Left ventricle myocardium inferior (tissue), 1 donor: ENCODE measurements at places on chromosomes 11 and 22.

GRCh38 chr11:66880496-66881450, 23.9 kb downstream of the LRFN4 start:
- no peak for DNase-seq

DNA sequence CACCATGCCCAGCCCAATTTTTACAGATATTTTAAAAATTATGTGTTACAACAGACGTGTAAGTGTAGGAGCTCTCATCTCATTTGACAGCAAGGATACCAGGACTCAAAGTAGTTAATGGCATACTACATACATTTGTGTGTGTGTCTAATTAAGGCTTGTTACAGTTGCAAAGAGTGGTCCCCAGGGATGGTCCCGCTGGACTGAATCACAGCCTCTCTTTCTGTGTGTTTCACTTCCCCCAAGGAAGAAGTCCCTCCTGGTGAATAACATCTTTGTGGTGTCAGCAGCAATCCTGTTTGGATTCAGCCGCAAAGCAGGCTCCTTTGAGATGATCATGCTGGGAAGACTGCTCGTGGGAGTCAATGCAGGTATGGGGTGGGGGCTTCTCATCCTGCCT, 17.2 kb downstream of the SLC2A11 start:
- DNase-seq: no peak

GRCh38 chr22:44815099-44816070, 63.0 kb downstream of the ARHGAP8 start:
- peak; percentile 9 for DNase-seq

GRCh38 chr11:86182976-86183584, 61.5 kb upstream of the EED start:
- DNase-seq: no peak

GRCh38 chr11:69601011-69601975, 39.7 kb upstream of the CCND1 start:
- DNase-seq: no peak

DNA sequence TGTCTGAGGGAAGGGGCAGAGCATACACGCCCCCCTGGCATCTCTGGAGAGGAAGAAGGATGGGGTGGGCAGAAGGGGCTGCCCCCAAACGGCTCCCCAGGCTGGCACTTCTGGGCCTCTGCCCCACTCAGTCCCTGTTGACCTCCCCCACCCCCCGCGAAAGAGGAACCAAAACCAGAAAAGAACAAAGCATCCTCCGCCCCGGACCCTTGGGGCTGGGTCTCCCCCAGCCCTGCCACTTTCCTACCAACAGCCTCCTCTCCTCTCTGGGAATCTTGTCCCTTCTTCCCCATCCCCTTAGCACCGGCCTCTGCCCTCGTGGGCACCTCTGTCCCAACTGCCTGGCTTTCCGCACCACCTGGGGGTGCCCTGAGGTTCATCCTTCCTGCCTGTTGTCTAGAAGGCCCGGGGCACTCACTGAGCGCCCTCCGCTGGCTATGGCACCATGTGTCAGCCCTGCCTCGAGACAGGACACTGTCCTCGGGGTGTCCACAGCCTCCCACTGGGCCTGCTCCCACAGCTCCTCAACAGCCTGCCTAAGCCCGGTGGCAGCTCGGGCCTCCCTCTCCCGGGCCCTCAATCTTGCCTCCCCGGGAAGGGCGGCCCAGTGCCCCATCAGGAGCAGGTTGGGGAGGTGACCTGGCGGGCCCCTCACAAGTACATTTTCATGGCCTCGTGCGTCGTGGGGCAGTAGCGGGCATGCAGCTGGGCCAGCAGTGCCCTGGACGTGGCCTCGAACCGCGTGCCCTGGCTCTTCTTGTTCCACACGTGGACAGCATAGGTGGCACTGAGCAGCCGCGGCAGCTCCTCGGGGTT, 28.2 kb downstream of the A4GALT start:
- DNase-seq: no peak

GRCh38 chr11:92979176-92979575, 9.7 kb downstream of the MTNR1B start:
- no peak for DNase-seq

GRCh38 chr11:3623767-3624458, 17.9 kb downstream of the ART5 start:
- DNase-seq: no peak

DNA sequence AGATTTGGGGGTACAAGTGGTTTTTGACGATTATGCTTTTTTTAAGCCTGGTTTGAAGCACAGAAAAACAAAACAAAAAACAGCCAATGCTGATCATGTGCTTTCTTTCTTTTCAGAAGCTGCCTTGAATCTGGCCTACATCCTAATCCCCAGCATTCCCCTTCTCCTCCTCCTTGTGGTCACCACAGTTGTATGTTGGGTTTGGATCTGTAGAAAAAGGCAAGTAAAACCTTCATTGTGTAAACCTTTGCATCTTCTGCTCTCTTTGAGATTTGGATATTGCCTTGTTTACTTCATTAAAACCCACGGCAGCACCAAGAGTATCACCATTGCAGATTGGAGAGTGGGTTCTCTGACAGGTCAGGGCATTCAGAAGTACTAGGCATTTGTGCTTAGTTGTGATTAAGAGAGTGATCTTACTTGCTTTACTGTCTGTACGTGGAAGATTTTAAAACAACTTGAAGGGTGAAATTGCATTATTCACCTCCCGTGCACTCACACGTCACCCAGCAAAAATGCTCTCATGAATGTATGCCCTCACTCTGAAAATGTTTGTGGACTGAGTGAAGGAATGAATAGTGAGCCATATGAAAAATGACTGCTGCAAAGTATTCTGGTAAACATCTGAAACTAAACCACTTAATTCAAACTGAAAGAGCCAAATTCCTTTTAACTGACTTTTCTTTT, 17.0 kb downstream of the LAYN start:
- no peak for DNase-seq

DNA sequence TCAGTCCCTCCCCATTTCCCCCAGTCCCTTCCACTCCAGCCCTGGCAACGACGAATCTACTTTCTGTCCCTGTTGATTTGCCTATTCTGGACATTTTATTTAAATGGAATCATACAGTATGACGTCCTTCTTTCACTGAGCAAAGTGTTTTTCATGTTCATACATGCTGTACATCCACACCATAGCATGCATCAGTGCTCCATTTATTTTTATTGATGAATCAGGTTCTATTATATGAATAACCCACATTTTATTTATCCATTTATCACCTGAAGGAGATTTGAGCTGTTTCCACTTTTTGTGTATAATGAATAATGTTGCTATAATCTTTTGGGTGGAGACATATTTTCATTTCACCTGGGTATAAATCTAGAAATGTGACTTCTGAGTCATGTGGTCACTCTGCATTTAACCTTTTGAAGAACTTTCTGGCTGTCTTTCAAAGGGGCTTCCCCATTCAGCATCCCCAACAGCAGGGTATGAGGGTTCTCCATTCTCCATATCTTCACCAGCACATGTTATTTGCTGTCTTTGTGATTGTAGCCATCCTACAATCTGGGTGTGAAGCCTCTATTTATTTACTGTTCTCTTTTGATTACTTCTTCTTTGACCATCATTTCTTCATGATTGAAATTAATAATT, 531.7 kb downstream of the ETS1 start:
- DNase-seq: no peak

- DNase-seq: no peak
These were observed 485.9 kb downstream of the KCNA4 start for GRCh38 chr11:29530961-29531360.

GRCh38 chr11:58771458-58771855, 39.7 kb upstream of the GLYAT start:
- no peak for DNase-seq

- DNase-seq: no peak
These were observed 15.2 kb downstream of the SCARF2 start for GRCh38 chr22:20422271-20423007.

- DNase-seq: no peak
These were observed 1246.4 kb downstream of the BRD1 start for GRCh38 chr22:48581205-48581766.

DNA sequence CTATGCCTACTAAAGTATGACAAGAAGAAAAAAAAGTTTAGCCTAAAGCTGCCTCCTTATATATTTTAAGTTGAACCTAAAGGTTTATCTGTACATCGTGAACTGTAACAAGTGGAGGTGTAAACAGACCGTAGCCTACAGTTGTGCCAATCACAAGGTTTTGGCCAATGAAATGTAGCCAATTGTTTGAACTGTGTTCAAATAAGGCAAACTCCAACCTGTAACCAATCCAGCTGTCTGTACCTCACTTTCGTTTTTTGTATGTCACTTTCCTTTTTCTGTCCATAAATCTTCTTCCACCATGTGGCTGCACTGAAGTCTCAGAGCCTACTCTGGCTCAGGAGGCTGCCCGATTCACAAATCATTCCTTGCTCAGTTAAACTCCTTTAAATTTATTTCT, 6.8 kb upstream of the EI24 start:
- no peak for DNase-seq

GRCh38 chr11:119468511-119468910, 45.5 kb upstream of the THY1 start:
- no peak for DNase-seq

DNA sequence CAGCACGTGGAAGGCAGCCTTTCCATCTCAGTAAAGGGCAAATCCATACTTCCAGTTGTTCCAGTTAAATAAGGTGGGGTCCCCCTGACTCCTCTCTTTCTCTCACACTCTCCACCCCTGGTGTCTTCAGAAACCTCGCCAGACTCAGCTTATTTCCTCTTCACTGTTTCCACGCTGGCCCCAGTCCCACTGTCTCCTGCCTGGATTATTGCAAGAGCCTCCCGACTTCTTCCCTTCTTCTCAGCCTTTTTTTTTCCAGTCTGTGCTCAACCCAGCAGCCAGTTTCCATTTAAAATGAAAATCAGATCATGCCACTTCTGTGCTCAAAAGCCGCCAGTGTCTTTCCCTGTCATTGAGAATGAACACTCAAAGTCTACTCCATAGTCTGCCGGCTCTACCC, 131.4 kb downstream of the PKNOX2 start:
- peak; percentile 55 for DNase-seq

DNA sequence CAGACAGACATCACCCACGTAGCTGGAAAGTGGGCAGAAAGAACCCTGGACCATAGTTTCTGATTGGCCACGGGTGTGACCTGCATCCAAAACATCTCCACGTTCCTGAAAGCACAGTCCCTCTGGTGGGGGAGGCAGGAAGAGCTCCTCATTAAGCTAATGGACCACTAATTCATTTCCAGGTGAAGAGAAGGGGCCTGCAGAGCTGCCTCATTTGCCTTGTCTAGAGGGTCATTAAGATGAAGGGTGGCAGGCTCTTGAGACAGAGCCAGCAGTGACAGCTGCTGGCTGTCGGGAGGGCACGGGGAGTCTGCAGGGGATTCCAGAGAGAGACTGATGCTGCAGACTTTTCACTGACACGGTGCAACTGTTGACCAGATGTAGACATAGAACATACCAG, 149.6 kb upstream of the OPCML start:
- DNase-seq: no peak

DNA sequence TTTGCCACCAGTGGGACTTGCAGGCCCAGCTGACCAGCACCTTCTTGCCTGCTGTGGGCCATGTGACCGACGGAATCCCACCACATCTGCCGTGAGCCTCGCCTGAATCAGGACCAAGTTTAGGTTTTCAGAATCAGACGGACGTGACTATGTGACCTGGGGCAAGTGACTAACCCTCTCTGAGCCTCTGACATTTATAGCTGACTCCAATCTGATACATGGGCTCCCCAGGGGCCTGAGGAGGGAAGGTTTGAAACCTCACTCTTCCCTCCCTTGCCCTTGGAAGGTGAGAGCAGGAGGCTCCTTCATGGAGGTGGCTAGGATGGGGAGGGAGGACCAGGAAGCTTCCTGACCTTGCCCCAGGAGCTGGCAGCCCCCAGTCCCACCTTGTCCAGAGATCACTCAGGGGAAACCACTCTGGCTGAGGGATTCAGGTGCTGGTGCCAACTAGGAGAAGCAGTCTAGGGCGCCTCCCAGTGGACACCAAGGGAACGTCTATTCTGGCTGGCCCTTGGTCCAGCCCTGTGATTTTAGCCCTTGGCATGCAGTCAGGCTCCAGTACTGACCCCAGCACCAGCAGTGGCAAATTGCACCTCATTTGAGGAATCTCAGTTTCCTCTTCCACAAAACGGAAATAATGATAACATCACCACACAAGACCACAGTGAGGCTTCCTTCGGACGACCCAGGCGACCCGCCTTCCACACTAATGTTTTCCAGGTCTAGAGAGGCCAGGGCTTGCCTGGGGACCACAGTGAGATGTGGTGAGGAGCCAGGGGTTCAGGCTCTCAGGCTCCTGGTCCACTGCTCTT, 47.2 kb upstream of the SYT7 start:
- DNase-seq: peak; percentile 60

DNA sequence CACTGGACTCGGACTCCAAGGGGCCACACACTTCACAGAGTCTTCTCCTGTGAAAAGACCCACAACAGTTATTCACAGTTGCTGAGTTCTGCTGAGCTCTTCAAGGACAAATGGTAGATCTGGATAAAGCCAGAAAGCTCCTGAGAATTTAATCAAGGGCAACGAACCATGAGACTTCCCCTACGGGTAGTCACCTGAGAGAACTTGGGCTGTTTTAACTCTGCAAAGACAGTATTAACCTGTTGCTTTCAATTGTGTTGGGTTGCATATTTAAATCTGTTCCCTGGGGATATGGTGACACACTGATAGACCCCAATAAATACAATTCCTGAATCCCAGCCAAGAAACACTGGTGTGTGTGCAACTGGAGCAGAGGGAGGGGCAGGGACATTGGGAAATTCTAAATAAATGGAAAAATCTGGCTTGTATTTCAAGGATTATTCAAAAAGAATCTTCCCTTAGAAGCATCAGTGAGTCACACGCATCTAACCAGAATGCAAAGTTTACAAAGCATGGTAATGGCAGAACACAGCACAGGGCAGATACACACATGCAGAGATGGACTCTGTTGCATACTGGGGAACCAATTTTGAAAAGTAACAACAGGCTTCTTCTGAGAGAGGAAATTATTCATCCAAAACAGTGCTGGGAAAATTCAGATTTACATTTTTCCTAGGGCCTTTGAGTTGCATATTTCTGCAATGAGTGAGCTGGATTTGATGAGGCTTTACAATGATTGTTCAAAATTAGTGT, 4.0 kb downstream of the KCNJ1 start:
- DNase-seq: no peak

GRCh38 chr11:125638315-125638714, 13.4 kb downstream of the CHEK1 start:
- no peak for DNase-seq

DNA sequence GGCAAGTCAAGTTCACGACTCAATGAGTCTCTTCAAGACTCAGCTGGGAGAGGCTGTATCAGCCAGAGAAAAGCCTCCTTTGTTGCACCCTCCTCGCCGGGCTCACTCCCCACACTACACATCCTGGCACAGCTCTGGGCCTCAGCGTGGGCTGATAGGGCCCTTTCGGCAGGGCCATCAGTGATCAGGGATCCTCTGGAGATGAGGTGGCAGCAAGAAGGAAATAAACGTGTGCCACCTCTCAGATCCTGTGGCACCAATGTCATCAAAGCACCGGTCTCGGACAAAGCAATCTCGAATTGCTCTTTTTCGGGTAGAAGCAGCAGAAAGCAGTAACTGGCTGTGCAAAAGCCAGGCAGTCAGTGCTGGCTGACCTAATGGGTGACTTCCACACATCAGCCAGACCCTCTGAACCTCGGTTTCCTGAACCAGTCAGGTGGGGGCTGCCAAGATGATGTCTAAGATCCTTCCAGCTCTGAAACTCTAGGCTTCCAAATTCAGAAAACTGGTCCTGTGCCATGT, 2.1 kb downstream of the EHD1 start:
- no peak for DNase-seq

- DNase-seq: peak; percentile 64
These were observed 14.9 kb downstream of the PPM1F start for GRCh38 chr22:21937821-21938070.
